ENCODE measurements at places on chromosomes 3 and 15.

DNA sequence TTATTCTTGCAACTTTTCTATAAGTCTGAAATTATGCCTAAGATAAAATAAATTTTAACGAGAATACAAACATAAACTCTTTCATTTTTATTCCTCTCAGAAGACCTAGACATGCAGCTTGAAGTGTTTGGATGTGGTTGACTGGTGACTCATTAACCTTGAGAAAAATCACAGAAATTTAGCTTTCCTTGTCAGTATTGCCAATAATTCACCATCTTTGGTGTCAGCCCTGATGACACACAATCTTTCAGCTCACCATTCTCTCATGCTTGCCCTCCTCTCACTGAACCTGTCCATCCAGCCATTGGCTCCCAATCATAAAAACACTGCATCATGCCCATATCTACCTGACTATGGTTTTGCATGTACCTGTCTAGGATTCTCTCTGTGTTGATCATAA lies 22.6 kb upstream of the TNFAIP8L3 start:
- DNase-seq, result no peak

GRCh38 chr15:29945943-29946596 lies 123.8 kb upstream of the TJP1 start:
- DNase-seq, result no peak

DNA sequence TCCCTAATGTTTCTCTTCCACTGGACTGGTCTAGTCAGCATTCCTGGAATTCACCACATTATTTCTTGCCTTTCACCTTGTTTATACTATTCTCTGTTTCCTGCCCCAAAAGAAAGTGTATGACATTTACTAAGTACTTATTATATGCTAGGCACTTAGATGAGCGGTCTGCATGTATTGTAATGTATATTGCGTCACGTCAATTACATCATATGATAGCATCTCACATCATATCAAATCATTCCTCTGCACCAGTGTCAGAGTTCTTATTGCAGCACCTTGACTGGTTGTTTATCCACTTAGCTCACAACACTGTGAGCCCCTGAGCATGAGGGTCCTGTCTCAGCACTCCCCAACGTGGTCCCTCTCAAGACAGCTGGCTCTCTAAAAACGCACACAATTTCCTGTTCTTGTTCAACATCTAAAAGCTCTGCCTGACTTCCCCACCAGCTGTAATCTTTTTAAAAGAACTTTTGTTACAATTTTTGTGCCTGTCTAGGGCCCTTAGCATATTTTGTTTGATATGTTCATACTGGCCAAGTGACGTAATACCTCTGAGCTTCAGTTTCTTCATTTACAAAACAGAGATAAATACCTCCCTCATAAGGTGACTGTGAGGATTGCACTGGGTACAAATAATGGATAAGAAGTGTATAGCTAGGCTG lies 58.8 kb downstream of the ARHGAP31 start:
- DNase-seq, result no peak

DNA sequence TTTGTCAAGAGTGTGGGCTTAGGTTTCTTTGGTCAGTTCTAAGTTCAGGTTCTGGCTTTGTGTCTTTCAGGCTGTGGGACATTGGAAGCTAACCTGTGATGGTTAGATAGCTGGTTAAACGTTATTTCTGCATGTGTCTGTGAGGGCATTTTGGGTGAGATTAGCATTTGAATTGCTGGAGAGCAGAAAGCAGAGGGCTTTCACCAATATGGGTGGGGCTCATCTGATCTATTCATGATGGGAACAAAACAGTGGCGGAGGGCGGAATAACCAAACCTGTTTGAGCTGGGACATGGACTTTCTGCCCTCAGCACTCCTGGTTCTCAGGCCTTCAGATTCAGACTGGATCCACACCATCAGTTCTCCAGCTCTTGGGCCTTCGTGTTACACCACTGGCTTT lies 195.4 kb downstream of the KLF13 start:
- DNase-seq, result no peak

DNA sequence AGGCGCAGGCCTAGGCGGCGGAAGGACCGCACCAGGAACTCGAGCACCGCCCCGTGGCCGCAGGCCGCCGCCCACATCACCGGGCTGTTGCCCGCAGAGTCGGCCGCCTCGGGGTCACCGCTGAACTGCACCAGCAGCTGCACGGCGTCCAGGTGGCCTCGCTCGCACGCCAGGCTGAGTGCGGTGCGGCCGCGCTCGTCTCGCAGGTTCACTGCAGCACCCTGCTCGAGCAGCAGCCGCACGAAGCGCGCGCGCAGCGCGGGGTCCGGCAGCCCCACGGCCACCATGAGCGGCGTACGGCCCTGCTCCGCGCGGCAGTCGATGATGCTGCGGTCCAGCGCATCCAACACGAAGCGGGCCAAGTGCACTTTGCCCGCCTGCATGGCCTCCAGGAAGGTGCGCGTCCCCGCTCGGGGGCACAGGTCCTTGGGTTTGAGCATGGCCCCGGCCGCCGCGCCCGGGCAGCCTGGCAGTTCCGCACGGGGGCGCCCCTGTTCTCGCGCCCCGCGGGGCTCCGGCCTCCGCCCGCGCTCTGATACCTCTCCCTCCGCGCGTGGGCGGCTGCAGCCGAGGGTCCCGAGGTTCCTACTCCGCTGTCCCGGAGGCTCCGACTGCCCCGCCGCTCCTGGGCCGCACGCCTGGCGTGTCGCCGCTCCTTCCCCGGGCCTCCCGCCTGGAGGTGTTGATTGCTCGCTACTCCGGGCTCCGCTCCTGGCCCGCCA lies 556 bp downstream of the ANKRD63 start:
- no peak for DNase-seq

DNA sequence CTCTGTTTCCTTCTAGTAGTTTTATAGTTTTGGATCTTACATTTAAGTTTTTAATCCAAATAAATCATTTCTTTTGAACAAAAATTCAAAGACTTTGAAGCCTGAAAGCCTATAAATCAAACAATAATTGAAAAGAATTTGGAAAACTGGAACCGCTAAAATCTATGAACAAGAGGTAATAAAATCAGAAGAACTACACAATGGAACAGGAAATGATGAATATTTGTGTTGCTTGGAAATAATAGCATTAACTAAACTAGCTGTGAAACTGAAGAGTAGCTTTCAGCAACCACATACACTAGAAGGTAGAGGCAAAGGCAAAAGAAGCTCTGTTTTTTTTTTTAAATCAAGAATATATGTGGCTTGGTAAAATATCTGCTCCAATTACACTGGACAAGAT lies 147.9 kb upstream of the ABI3BP start:
- DNase-seq, result no peak

- no peak for DNase-seq
Measured at GRCh38 chr15:36632226-36632625, 52.8 kb downstream of the CDIN1 start.

GRCh38 chr3:16378415-16378814 lies 113.4 kb downstream of the OXNAD1 start:
- DNase-seq, result no peak

Measured in activated CD8-positive, alpha-beta memory T cell treated with anti-CD3 and anti-CD28 coated beads for 48 hours (primary cell).